ENCODE measurements at places on chromosomes 16 and 17.

GRCh38 chr17:66345264-66345663 is 42.9 kb downstream of the PRKCA start:
- no peak for DNase-seq

GRCh38 chr17:61436273-61436672 is 15.9 kb upstream of the TBX4 start:
- DNase-seq, result no peak

DNA sequence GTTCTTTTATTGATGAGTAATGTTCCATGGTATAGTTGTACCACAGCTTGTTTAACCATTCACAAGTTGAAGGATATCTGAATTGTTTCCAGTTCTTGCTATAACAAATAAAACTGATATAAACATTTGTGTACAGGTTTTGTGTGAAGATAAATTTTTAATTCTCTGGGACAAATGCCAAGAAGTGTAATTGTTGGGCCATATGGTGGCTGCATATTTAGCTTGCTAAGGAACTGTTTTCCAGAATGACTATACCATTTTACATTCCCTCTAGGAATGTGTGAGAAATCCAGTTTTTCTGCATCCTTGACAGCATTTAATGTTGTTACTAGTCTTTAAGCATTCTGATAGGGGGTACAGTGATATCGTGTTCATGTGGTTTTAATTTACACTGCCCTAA is 368.5 kb downstream of the KIF2B start:
- DNase-seq, result no peak

- DNase-seq, result no peak
Observed at GRCh38 chr17:62723842-62724241, 84.3 kb downstream of the MARCHF10 start.

DNA sequence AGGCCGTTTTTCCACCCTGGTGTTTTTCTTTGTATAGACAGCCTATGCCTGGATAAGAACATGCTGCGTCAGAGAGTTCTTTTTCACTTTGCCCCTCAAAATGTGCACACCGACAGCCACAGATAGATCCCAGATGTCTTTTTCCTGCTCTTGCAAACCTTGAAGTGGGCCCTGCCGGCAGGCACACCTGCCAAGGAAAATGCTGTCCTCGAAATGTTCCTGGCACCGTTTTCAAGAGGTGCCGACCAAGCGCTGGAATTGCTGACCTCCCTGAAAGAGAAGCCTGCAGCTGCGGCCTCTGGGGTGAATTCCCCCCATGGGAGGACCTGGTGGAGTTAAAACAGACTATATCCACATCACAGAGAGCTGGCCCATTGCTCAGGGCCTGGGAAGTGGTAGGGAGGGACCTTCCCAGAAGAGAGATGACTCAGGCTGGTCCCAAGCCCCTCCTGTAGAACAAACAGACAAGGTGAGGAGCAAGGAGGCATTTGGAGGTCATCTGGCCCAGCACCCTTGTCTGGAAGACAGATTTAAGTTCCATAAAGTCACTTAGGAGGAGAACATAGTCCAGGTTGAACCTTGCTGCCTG is 668.1 kb downstream of the MAF start:
- DNase-seq, result no peak

DNA sequence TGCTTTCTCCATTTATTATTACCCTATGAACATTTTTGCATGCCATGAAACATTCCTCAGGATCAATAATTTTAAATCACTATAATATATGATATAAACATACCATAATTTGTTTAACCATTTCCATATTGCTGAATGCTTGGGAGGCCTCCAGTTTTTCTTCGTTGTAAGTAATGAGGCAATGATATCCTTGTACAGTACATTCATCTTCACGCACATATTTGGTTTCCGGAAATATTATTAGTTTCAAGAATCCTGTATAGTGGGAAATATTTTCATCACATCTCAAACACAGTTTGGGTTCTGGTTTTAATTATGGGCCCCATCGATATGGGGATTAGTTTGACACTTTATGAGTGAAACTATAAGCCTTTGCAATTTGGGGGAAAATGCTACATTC is 135.4 kb downstream of the HS3ST3B1 start:
- DNase-seq, result no peak

GRCh38 chr17:13933441-13934276 is 135.6 kb upstream of the COX10 start:
- DNase-seq, result no peak

DNA sequence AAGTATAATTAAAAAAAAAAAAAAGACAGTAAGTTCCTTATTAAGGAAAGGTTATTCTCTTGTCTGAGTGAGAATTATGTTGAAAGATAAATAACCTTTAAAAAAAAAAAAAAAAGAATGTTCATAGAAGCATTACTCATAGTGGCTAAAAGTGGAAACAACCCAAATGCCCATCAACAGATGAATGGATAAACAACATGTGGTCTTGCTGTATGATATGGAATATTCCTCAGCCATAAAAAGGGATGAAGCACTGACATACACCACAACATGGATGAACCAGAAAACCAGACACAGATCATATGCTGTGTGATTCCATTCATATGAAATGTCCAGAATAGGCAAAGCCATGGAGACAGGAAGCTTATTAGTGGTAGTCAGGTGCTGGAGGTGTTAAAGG is 9.2 kb upstream of the CCNF start:
- no peak for DNase-seq

DNA sequence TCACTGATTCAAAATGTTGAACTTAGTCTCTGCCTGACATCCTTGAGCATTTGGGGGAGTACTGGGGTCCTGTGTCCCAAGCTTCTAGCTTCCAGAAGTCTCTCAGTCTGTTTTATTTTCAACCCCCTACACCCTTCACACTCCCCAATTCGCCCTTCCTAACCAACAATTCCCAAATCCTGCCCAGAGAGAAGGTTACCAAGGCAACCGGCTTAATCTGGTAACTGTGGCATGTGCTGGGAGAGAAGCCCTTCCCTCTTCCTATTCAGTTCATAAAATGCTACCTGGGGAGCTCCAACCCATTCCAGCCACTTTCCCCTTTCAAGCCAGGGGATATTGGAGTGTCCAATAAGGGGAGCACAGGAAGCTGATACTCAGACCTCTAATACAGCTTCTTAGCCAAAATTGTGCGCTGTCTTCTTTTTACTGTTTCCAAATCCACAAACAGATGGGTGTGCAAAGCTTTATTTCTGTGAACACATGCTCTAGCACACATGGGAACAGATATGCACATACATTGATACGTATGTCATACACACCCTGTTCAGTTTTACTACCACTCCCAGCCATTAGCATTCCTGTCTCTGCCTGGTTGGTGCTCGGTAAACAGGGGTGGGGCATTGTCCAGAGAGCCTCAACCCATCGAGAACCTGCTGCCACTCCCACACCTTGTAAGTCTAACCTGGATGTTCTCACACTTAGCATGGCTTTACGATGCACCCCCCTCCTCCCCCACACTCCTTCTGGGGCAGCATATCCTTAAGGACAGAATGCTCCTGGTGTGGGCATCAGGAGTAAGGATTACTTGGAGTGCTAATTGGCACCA is 1.1 kb upstream of the RAPGEFL1 start:
- no peak for DNase-seq

DNA sequence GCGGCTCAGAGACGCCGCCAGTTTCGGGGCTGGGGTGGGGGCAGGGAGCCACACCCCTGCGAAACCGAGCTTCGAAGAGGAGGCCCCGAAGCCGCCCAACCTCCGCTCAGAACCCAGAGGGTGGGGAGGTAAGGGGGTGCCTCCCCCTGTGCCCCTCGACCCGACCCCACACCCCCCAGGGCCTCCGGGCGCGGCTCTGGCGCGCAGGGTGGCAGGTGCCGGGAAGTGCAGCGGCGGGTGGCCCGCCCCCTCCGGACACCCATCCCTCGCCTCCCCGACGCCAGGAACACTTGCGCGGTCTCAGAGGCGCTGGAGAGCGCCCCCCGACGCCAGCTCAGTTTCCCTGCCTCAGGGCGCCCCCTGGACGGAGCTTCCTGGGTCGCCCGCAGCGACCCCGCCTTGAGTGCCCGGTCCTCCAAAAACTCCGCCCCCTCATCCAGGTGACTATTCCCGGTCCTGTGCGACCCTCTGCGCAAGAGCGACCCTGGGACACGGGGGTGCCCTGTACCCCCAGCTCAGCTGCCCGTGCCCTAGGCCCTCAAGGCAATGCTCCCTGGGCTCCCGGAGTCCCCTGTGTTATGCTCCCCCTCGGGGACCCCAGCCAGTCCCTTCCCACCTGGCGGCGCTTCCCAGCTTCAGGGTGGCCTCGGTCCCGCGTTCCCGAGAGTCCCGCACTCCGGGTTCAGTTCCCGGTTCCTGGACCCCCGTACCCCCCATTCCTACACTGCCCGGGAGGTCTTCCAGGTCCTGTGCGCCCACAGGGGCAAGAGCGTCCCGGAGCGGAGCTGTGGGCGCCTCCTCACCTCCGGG is 562 bp downstream of the PPL start:
- no peak for DNase-seq

DNA sequence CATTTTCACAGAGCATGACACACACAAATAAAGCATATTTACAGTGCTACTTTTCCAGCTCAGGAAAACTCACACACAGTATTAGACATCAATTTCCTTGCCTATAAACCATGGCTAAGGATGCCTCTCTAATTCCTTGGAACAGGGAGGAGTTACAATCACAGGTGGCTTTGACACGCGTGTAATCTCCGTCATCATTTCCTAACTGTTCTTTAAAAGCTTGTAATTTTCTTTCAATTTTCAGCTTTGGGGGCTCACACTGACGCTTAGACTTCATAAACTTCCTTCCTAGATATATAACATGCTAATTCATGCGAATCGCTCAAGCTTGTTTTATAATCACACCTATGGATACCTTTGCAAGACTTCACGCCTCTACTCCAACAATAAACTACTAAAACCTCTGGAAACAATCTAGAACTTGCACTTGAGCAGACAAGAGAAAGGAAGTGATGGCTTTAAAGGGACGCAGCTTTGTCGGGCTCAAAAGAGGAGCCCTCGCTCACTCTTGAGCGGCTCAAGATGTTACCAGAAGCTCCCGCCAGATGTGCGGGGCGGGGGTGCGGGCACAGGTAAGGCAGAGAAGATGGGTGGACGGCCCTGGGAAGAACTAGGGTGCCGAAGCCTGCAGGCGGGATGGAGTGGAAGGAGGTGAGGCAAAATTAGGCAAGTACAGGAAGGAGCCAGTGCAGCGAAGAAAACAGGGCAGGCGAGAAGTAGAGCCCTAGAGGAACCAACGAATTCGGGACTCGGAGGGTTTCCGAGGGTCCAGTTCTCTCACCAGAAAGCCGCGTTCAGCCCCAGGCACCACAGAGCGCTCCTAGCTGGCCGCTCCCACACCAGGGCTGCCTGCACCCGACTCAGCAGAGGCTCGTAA is 631 bp downstream of the RETREG3 start:
- DNase-seq, result no peak

- DNase-seq, result no peak
Observed at GRCh38 chr16:83185902-83186301, 559.1 kb downstream of the CDH13 start.

GRCh38 chr17:78611607-78612006 is 34.4 kb upstream of the DNAH17 start:
- no peak for DNase-seq

GRCh38 chr16:7763111-7763510 is 430.5 kb downstream of the RBFOX1 start:
- no peak for DNase-seq

GRCh38 chr17:63001689-63002394 is 35.8 kb downstream of the TANC2 start:
- no peak for DNase-seq

GRCh38 chr17:39695089-39695474 is 4.8 kb upstream of the ERBB2 start:
- DNase-seq, result no peak
